H9 (cell line): ENCODE measurements at places on chromosomes 12 and 14.

DNA sequence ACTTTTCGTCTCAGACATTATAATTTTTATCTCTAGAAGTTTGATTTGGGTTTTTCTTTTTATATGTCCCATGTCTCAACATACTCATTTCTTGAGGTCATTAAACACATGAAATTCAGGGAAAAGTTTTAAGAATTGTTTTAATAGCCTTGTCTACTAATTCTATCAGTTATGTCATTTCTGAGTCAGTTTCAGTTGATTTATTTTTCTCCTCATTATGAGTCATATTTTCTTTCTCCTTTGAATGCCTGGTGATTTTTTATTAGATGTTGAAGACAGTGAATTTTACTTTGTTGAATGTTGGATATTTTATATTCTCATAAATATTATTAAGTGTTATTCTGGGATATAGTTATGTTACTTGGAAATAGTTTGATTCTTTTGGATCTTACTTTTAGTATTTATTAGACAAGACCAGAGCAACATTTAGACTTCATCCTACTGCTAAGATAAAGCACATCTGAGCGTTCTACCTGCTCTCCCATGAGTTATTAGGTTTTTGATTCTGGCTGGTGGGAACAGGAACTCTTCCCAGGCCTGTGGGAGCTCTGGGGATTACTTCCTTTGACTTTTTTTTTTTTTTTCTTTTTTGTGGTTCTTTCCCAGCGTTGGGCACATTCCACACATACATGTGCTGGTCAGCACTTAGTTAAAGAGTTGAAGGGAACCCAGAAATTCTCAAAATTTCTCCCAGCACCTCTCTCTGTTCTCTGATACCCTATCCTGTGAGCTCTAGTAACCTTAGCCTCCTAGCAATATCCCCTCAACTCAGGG lies 1157.7 kb downstream of the BCL11B start:
- no peak for DNase-seq

DNA sequence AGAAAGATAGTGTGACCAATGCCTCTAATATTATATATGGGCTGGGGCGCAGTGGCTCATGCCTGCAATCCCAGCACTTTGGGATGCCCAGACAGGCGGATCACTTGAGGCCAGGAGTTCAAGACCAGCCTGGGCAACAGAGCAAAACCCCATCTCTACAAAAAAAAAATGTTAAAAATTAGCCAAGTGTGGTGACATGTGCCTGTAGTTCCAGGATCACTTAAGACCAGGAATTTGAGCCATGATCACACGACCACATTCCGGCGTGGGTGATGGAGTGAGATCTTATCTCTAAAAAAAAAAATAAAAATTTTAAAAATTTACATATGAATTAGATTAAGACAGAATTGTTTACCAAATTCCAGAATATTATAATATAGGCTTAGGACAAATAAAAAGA lies 12.0 kb downstream of the TM7SF3 start:
- no peak for DNase-seq

DNA sequence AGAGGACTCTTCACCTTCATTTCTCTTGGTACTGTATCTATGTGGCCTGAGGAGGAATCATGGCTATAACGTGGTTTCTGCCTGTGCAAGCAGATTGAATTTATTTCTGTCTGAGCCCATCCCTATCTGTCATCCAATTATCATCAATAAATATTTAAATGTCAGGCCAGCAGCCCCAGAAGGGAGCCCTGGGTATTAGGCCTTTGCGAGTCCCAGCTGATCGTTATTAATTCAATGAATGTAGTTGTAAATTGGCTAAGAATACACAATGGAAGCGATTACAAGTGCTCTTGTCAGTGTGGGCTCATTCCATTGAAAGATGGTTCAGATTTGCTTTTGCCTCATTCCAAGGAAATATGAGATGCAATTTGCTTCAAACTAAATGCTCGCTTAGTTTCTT lies 142.0 kb downstream of the KTN1 start:
- DNase-seq, result no peak

GRCh38 chr14:71449316-71450055 lies 482.7 kb upstream of the RGS6 start:
- no peak for DNase-seq

- DNase-seq, result no peak
Observed at GRCh38 chr14:82778601-82779000, 1244.9 kb upstream of the SEL1L start.

DNA sequence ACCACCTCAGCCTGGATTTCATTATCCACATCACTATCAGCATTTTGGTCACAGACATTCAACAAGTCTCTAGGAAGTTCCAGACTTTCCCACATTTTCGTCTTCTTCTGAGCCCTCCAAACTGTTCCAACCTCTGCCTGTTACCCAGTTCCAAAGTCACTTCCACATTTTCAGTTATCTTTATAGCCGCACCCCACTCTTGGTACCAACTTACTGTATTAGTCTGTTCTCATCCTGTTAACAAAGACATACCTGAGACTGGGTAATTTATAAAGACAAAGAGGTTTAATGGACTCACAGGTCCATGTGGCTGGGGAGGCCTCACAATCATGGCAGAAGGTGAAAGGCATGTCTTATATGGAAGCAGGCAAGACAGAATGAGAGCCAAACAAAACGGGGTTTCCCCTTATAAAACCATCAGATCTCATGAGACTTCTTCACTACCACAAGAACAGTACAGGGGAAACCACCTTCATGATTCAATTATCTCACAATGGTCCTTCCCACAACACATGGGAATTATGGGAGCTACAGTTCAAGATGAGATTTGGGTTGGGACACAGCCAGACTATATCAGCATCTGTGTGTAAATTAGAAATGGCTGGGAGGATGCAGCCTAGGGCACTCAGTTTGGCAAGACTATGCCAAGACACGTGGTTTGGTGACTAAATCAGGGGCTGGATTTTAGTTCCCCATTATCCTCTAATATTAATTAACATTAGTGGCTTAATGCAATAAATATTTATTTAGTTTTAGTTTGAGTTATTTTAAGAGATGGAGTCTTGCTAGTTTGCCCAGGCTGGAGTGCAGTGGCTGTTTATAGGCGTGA lies 16.2 kb upstream of the FUT8 start:
- no peak for DNase-seq

DNA sequence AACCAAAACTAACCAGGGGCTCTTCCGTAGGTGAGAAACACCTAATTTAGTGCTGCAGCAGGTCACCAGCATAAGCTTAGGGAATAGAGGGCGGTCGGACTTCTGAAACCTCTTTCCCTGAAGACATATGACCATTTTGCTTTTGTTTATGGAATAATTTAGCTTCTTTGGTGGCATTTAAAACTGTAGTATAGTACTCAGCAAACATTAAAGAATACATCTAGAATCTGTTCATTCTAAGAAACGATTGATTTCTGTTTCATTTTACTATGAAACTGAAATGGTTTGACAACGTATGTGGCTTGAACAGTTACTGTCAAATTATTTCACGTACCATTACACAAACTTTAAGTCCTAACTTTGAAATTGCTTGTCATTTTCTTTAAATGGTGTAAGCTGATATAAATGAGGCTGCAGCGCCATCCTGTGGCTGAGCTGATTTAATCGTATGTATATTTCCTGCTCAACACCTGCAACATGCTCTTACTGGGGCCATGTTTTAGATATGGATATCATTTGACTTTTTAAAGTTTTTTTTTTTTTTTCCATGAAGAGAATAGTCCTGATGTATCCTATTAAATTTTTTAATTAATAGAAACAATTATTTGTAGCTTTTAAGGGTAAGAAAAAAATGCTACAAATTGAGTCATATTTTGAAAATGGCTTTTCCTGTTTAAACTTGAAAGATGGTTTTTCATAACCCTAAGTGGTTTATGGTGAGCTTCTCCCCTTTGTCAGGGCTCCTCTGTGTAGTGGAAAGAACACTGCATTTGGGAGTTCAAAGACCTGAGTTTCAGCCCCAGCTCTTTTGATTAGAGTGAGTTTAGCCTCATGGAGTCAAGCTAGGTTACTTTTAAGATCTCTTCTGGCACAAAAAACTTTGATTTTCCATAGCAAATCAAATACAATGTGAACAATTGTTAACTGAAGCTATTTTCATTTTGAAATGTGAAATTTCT lies 27.4 kb downstream of the CFAP54 start:
- peak; percentile 69 for DNase-seq

GRCh38 chr12:15220451-15220850 lies 766 bp downstream of the RERG start:
- DNase-seq, result no peak

- DNase-seq, result peak; percentile 62
Observed at GRCh38 chr14:76329154-76329928, 46.6 kb upstream of the ESRRB start.
